EL (cell line): ENCODE measurements at places on chromosomes 12 and 14.
A peak's percentile ranks its signal among the peaks of the same experiment; 100 is the strongest.

DNA sequence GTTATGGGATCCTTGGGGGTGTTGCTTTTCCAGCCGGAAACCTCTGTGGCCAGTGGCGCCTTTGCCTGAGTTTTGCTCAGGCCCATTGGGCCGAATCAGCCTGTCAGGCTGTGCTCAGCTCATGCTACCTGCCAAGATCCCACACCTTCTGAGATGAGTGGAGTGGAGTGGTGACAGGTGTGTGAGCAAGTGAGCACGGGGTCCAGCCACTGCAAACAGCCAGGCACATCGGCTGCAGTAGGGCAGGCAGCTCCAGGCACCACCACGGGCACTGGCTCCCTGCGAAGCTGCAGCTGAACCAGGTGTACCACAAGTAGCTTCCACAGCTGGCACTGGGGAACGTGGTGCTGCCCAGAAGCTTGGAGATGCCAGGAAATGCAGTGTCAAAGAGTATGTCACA, 21.1 kb upstream of the WDR89 start:
- DNase-seq: no peak

DNA sequence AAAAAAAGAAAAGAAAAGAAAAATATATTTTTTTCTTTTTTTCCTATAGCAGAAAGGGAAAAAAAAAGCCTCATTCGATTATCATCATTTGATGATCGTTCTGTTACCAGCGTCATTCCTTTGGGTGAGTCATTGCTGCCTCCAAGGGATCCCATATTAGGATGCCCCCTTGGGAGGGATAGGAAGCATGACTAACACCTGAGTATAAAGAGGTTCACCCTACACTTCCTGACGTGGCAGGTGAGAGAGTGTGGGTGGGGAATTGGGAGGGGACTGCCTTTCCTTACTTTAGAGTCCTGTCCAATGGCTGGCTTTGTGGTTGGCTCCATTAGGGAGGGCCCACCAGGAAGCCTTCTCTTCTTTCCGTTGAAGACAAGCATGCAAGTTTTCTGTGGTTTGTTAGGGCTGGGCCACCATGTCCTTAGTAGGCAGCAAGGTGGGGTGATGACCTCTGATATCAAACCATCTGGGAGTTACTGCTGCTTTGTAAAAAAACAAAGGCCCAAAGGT, 56.1 kb upstream of the FUT8 start:
- peak; percentile 91 for DNase-seq

DNA sequence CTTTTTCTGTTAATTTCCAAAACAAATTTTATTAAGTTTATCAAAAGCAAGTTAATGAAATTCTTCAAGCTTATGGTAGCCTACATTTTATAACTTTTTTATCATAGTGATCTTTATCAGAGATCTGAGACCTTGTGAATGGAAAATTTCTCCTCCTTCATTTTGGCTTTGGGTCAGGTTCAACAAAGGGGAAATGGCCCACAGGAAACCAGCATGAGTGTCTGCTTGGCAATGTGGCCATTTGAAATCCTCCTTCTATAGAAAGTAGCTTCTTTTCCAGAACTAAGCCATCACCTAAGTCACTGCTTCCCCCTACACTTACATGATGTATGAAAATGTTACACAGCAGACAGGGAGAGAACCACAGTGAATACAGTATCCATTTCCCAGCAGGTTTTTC, 1.6 kb downstream of the RHOJ start:
- DNase-seq: no peak

DNA sequence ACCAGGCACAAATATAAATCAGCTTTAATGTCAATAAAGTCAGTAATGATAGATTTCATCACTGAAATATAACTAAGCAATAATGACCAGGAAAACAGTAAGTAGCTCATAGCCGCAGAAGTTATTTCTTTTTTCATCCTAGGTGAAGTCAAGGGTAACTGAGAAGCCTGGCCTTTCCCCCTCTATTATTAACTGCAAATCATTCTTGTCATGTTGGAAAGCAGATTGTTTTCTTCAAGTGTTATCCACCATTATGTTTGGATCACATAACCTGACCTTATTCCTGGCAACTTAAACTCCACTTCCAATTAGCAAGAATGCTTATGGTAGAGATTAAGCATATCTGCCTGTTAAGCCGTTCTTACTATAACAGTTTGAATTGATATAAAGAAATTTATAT, 603.4 kb upstream of the FOXG1 start:
- no peak for DNase-seq

GRCh38 chr12:47808574-47809365, 10.9 kb downstream of the HDAC7 start:
- peak; percentile 74 for DNase-seq

DNA sequence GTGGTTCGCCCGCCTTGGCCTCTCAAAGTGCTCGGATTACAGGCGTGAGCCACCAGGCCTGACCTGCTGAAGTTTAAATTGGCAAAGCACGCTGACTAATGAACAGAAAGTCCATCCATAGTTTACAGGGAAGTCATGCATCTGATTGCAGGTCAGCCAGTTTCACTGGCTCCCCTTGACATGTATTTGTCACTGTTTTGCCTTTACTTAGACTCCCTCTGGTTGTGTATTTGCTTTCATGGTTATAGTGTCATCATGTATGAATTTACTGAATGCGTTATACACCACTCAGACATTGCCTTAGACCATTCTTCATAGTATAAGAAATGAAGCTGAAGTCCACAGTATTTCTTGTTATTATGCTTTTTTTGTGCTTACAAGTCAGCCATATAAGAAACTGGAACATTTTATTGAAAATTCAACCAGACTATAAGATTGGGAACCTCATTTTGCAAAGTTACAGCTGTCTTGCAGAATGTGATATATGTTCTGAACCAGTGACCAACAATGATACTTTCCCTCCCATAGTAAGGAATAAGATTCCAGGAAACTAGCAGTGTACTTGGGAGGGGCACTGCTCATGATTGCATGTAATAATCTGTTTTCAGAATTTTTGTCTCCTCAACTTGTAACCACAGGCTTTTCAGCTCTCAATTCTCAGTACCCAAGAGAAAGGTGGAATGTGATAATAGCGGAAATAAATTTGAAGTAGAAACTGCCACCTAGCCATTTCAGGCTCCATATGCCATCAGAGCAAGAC, 51.9 kb upstream of the ATF7IP start:
- no peak for DNase-seq

- peak; percentile 16 for DNase-seq
Observed at GRCh38 chr14:55272922-55273321, 1.7 kb downstream of the FBXO34 start.

GRCh38 chr12:112568641-112569040, 149.9 kb downstream of the PTPN11 start:
- DNase-seq: no peak

DNA sequence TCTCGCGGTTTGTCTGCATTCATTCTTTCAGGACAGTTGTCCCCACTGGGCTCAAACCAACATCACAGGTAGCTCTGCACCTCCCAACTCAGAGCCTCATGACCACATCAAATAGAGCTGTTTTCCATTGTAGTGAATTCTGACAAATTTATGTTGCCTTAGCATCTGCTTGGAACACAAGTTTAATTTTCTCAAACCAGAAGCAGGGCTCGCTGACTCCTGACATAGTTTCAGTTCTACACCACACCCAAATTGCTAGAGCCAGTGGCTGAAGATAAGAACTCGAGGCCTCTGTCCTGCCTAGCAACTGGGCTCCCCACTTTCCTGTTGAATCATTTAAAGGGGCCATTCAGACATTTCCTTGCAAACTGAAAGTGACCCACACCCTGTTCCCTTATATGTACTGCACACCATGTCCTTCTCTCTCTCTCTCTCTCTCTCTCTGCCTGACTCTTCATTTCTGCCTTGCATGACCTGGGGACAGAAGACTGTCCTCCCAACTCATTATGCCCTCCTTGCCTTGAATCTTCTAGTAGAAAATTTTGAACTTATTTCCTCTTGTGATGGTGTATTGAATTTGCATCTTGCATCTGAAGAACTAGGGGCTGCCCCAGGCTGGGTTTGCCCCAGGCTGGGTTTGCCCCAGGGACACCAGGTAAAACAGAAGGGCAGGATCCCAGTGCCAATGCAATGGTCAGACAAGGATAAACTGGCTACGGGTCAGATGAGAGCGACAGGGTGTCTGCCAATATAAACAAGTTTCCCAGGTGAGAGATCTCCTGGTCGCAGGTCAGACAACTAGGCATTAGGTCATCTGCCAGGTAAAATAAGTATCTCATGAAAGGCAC, 9.7 kb upstream of the WSCD2 start:
- no peak for DNase-seq

GRCh38 chr12:105935106-105935505, 203.6 kb downstream of the NUAK1 start:
- peak; percentile 7 for DNase-seq

DNA sequence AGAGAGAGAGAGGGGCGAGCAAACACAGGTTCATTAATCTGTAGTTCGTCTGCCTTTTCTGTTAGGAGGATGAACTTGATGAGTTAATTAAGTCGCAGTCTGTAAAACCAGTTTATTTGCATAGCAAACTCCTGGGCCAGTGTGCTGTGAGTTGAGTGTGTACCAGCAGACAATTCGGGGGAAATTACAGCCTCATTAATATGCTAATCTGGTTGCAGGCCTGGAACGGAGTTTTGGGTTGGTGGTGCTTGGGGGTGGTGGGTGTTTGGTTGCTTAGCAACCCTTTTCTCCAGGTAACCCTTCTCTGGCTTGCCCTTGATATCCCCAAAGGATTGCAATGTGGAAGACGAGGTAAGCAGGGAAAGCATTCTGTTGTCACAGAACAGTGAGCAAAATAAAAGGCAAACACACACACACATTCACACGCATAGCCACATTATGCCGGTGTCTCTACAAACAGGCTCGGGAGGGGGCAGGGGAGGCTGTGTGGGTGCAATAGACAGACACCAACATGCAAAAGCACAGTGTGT, 29.2 kb upstream of the LHX5 start:
- DNase-seq: no peak

DNA sequence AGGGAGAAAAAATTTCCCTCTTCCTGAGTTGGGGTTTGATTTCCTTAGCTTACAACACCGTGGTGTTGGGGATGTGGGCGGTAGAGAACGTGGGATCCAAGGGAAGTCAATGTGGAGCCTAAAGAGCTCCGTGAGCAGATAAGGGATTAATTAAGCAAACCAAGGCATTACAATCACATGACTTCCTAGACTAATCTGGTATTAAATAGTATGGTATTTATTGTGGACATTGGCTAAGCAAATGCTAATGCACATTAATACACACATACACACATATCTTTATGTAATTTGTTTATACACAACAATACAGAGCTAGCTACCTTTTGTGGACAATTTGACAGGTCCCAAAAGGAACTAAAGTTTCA, 791 bp upstream of the RNF41 start:
- no peak for DNase-seq

- no peak for DNase-seq
Observed at GRCh38 chr12:124015494-124016461, 42.8 kb downstream of the ZNF664 start.

DNA sequence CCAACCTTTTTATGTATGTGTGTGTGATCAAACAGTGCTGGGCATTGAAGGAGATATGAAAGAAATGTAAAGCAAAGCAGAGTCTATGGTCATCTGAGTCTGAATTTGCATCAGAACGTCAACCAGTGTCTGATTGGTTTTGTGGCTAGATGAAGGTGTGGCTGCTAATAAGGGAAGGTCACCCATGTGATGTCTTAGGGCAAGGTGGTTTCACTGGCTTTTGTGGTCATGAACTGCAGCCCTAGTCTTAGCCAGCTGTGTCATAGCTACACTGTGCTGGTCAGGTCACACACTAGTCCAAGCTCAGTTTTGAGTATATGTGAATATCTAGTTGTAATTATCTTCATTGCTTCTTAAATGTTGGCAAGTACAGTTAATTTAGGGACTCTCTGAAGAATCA, 105.8 kb downstream of the TGFB3 start:
- DNase-seq: no peak

- no peak for DNase-seq
Observed at GRCh38 chr12:96378319-96378718, 21.9 kb downstream of the CDK17 start.

DNA sequence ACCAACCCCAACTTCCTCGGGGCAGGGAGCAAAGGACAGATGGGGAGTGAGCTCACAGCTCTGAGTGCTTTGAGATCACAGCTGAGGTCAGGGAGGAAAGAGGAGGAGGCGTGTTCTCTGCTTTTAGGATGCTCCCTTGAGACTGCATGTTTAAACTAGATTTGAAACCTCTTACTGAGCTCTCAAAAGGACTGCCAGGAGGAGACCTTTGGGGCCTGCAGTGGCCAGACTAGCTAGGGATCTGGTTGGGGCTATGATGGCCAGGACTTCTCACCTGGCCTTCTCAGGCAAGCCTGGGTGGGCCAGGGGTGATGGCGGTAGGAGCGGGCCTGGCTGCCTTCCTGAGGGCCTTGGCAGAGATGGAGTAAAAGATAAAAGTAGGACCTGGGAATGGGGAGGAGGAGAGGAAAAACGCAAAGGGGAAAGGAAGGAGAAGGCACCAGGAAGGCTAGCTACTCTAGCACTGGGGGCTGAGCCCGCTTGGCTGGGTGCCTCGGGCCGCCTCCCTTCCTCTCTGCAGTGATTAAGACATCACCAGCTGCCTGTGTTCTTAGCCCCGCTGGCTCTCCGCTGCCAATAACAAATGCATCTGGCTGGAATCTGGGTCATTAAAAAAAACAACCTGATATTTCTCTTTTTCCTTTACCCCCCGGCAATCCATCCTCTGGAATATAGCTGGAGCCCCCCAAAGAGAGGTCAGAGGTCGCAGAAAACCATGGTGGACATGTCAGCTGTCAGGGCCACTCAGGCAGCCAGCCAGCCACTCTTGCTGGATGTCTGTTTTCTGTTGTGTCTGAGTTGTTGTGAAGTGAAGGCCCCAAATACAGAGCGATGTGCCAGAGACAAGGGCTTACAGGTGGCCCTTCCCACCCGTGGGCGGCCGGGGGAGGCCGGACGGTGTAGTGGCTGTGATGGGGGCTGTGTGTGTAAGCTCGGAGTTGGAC, 141.3 kb downstream of the TSPAN9 start:
- DNase-seq: peak; percentile 75

DNA sequence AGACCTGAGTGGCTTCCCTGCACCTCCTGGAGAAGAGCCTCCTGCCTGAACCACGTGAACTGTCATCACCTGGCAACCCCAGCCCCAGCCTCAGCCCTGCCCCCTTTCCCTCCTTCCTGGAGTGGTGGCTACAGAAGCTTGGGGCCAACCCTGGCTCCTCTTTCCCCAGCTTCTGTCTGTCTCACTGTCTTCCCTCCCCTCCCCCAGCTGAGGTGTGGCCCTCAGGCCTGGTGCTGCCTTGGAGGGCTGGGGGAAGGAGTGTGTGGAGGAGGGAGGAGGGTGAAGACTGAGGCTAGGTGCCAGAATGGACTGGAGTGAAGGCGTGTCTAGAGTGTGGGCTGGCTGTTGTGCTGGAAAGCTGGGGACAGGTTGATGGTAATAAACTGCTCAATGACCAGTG, 9.7 kb downstream of the NFATC4 start:
- no peak for DNase-seq

GRCh38 chr12:121740847-121741246, 28.3 kb downstream of the TMEM120B start:
- DNase-seq: no peak

DNA sequence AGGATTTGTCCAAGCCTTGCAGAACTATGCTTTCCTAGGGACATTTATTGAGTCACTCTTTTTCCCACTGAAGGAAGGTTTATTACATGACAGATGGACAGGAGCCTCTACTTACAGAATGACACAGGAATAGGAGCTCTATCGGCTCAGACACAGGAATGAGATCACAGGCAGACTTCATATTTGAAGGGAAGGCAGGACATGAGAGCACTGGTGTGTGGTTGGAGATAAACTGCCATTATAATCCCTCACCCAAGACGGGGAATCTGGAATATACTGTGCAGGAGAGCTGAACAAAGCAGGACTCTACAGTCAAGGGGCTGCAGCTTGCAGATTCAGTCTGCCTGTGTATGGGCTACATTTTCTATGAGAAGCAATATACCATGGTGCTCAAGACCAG, 26.8 kb upstream of the IL22 start:
- no peak for DNase-seq

- peak; percentile 18 for DNase-seq
Observed at GRCh38 chr14:54127526-54127925, 170.9 kb upstream of the BMP4 start.
